ENCODE measurements at places on chromosomes 6 and 20.

GRCh38 chr6:3612341-3613041 is 139.0 kb downstream of the PXDC1 start:
- no peak for DNase-seq

GRCh38 chr6:84150705-84151104 is 76.7 kb downstream of the CEP162 start:
- no peak for DNase-seq

GRCh38 chr6:79635232-79635543 is 4.1 kb downstream of the SH3BGRL2 start:
- no peak for DNase-seq

- no peak for DNase-seq
Observed at GRCh38 chr6:39263303-39264037, 34.2 kb upstream of the KCNK5 start.

GRCh38 chr6:115899730-115900282 is 160.9 kb downstream of the FRK start:
- DNase-seq: no peak

Measured in mesothelial cell of epicardium (in vitro differentiated cells).